ENCODE measurements at places on chromosomes 1 and 21.

DNA sequence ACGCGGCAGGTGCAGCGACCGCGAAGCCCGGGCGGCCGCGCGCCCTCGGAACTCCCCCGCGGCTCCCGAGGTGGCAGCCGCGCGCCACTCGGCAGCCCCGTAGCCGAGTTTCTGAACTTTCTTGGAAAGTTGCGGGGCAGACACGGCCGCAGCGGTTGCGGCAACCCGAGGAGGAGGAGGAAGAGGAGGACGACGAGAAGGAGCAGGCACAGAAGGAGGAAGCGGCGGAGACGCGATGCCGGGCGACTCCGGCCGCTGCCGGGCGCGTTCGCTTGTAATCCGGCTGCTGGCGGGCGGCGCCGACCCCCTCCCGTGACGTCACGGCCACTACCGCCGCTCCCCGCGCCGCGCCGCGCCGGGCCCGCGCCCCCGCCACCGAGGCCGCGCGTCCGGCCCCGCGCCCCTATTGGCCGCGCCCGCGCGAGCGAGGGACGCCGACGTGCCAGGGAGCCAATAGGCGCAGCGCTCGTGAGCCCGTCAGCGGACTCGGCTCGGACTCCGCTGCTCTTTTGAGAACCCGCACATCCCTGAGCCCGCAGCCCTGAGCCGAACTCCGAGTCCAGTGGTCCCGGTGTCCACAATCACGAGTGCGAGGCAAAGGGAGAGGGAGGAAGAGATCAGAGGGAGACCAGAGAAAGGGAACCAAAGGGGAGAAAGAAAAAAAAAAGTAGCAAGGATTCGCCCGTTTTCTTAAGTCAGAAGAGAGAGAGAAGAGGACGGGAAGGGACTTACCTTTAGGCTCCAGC, 736 bp upstream of the BARHL2 start:
- no peak for DNase-seq

- DNase-seq = no peak
Measured at GRCh38 chr1:227042292-227042691, 102.2 kb downstream of the COQ8A start.

GRCh38 chr1:15761366-15762128, 3.0 kb downstream of the FBLIM1 start:
- no peak for DNase-seq

- DNase-seq = peak; percentile 83
Measured at GRCh38 chr1:82565146-82565545, 764.4 kb downstream of the ADGRL2 start.

- DNase-seq = no peak
Measured at GRCh38 chr1:21241771-21242581, 48.3 kb downstream of the ECE1 start.

DNA sequence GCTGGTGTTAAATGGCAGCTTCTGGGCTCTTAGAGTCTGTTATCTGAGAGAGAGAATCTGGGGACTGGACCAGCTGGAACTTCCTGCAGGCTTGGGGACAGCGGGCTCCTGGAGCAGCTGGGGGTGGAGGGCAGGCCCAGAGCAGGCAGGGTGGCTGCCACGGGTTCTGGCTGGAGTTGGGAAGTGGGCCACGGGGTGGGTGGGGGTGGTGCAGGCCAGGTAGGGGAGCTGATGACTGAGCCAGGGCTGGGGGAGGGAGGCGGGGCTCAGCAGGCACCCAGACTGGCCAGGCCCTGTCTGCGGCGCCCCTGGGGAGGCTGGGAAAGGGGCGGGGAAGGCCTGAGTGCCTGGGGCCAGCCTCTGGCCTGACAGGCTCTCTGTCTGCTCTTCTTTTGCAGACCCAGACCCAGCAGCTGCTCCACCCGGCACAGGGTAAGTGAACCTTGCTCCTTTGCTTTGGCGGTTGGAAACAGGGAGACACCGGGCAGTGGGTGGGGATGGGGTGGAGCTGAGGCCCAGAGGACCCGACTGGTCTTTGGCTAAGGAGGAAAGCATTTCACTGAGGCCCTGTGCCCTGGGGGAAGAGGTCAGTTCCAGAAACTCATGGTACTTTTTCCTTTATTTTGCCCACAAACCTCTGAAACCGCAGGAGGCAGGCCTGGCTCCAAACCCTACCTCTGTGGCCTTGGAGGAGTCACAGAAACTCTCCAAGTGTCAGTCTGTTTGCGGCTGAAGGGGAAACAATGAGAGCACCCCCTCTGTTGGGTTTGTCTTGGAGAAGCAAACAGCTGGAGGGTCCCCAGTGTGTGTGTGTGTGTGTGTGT, 48.8 kb downstream of the ARHGEF10L start:
- DNase-seq = peak; percentile 70

- no peak for DNase-seq
Measured at GRCh38 chr1:2840036-2840809, 38.7 kb upstream of the TTC34 start.

Measured in NCI-H226 (cell line).